Activated CD4-positive, alpha-beta memory T cell treated with anti-CD3 and anti-CD28 coated beads for 36 hours (primary cell): ENCODE measurements at places on chromosomes 1 and 21.
A peak's percentile ranks its signal among the peaks of the same experiment; 100 is the strongest.

DNA sequence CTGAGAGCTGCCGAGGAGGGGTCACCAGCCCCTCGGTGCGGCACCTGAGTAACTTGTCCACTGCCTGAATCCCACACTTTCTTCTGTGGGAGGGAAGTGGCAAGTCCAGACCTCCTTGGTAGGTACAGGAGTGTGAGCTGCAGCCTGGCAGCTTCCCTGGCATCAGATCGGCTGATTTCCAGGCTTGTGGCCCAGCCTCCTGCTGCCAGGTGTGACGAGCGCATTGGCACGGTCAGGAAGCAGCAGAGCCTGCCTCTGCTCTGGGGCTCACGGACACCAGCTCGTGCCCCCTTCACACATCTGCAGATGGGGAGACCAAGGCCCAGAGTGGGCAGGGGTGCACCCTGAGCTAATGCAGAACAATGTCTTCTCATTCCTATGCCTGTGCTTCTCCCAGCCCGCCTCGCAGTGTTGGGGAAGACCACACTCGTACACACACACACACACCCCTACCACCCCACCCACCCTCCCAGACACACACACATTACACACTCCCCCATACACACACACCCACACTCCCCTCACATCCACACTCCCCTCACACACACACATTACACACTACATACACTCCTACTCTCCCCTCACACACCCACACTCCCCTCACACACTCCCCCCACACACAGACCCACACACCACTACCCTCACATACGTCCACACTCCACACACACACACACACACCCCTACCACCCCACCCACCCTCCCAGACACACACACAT is 33.1 kb upstream of the SELENON start:
- no peak for DNase-seq

DNA sequence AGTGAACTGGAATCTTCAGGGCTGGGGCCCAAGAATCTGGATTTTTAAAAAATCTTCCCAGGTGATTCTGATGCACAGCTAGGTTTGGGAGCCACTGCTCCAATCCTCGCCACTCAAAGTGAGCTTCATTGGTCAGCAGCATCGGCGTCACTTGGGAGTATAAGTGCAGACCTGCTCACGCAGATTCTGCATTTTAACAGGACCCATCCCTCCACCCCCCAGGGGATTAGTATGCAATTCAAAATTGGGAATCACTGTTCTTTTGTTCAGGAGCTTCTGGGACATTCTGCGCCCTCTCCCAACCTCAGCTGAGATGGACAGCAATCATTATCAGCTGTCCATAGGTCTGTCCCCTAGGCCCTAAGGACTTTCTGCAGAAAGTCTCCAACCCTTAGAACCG is 53.5 kb downstream of the LGR6 start:
- no peak for DNase-seq

GRCh38 chr1:3910049-3910731 is 10.1 kb upstream of the C1orf174 start:
- no peak for DNase-seq

DNA sequence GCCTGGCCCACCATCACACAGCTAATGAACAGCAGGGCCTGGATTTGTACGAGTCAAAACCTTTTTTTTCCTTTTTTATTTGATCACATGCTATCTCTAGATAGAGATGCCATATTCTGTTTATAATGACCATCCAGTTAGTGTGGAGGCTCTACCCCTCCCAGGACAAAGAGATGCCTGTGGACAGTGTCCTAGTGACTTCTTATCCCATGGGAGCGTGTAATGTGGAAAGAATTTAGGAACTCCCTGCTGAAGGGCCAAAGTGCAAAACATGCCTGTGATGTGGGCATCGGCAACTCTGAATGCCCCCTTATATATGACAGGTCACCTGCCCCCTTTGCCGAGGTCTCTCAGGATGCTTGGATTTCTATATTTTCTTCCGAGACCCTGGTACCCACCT is 292.2 kb downstream of the RRAGC start:
- DNase-seq, result no peak

GRCh38 chr21:27152996-27153395 is 186.1 kb upstream of the ADAMTS5 start:
- no peak for DNase-seq

GRCh38 chr1:91761295-91761721 is 124.6 kb downstream of the TGFBR3 start:
- no peak for DNase-seq

DNA sequence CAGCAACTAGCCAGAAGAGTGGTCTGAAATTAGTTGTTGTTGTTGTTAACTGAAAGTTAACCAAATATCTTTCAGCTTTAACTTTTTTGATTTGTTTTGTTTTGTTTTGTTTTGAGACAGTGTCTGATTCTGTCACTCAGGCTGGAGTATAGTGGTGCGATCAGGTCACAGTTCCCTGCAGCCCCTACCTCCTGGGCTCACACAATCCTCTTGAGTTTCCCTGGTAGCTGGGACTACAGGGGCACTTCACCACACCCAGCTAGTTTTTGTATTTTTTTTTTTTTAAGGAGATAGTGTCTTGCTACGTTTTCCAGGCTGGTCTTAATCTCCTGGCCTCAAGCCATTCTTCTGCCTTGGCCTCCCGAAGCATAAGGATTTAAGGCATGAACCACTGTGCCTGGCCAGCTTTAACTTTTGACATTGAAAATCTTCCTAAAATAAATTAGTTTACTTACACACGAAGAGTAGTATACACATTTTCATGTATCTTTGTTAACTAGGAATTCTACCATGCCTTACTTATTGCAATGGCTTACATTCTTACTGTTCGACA is 45.0 kb downstream of the GNG12 start:
- DNase-seq, result no peak

DNA sequence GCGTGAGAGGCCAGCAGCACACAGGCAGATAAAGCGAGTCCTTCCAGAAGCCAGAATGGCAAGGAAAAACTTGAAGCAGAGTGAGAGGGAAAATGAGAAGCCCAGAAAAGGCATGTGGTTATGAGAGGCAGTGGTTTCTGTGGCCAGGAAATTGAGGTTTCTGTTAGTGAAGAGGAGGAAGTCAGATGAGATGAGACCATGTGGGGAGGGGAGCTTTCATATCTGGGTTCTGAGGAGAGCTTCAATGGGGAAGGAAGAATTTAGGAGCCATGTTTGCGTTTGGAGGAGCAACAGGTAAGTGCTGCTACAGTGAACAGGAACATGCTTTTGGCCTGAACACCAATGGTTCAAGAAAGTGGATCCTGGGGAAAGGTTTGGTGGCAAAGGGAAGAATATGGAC is 6.1 kb upstream of the CD1A start:
- peak; percentile 29 for DNase-seq

DNA sequence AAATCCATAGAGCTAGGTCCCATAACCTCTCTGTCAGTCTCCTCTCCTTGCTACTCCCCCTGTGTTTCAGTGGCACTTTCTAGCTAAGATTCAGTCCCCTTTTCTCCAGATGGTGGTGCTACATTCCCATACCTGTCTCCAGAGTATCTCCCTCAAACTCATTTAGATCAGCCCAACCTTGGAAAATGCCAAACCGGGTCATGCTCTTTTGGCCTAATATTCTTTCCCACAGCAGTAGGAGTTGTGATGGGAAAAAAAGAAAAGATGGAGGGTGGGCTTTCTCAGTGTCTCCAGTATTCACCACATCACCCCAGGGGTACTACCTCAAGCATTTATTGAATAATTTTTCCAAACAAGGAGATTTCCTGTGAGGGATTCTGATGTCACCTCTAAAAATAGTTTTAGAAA is 3.2 kb upstream of the RXFP4 start:
- DNase-seq, result peak; percentile 39

GRCh38 chr1:2591581-2592261 is 5.1 kb downstream of the PRXL2B start:
- no peak for DNase-seq
